ENCODE measurements at places on chromosomes 2 and 18.

DNA sequence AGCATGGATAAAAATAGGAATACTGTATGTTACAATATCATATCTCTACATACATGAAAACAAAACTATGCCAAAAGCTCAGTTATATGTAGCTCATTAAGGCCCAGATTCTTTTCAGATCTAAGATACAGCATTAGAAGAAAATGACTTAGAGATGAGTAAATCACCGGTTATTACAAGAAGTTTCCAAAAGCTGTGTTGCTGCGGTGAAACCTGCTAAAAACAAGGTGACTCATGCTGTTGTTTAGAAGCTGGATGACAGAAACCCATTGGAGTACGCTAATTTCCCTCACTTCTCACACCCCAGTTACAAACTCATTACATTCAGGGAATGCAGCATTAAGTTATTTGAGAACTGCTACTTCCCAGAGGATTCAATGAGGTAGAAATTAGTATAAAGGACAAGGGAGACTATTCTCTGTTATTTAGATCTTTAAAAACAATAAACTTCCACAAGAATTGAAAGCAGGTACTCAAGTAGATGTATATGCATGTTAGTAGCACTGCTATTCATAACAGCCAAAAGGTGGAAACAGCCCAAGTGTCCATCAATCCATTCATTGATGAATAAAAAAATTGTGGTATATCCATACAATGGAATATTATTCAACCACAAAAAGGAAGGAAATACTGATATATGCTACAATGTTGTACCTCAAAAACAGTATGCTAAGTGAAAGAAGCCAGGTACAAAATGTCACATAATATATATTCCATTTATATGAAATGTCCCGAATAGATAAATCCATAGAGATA, 32.6 kb downstream of the RBKS start:
- no peak for DNase-seq

GRCh38 chr2:7333960-7334493, 416.8 kb downstream of the RNF144A start:
- DNase-seq: no peak

DNA sequence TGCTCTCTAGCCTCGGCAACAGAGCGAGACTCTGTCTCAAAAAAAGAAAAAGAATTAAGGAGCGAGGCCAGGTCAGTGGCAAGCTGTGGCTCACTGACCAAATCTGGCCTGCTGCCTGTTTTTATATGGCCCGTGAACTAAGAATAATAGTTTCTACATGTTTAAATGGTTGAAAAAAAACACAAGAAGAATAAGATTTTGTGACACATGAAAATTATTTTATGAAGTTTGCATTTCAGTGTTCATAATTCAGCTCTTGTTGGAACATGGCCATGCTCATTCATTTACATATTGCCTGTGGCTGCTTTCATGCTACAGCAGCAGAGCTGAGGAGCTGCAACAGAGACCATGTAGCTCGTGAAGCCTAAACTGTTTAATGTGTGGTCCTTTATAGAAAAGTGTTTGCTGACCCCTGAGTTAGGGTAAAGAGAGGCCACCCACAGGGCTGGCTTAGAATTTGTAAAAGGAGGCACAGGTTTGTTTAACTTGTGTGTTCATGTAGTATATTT, 59.5 kb downstream of the MFSD6 start:
- DNase-seq: no peak

- no peak for DNase-seq
These were observed 1344.4 kb upstream of the CELF4 start for GRCh38 chr18:38909972-38910371.

- peak; percentile 27 for DNase-seq
These were observed 32.6 kb upstream of the SPAG16 start for GRCh38 chr2:213251618-213252017.

DNA sequence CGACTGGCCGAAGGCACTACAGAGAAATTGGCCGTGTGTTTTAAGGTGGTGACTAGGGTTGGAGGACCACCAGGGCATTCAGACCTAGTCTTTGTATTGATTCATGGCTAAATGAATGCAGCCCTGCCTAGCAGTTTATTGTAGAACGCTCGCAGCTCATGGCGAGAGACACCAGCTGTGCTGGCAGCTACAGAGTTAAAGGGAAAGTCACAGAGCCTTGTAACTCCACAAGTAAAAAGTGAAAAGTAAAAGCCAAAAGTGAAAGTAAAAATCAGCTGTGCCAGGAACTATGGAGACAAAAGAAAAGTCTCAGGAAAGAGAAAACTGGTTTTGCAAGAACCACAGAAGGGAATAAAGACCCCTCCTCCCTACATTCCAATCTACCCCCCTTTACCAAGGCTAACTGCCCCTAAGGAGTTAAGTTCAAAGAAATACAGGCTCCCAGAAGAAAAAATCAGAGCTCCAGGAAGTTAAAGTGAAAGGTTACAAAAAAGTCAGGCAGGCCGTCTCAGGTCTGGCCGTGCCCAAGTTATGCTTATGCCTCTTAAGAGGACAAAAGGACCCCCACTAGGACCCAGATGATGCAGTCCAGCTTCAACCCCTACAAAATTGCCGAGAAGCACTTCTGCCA, 46.4 kb upstream of the SELENOI start:
- no peak for DNase-seq

DNA sequence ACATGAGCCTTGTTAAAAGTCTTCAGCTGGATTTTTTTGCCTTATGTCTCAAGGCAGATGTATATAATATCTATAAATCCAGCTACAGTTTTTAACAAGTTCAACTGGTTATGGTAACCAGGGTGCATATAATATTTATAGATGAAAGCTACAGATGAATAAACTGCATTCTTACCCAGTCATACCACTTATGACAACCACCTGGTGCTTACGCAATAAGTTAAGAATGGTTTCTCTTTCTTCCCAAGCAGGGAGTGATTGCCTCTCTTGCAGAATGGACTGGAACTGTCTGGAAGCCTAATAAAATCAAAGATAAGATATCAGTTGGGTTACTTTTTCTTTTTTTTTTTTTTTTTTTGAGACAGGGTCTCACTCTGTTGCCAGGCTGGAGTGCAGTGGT, 19.6 kb downstream of the DHX57 start:
- DNase-seq: no peak

- DNase-seq: no peak
These were observed 108.6 kb upstream of the CWC22 start for GRCh38 chr2:180115675-180116074.

- DNase-seq: peak; percentile 49
These were observed 28.4 kb upstream of the GTF2A1L start for GRCh38 chr2:48589170-48589767.

- DNase-seq: no peak
These were observed 411.0 kb upstream of the GYPC start for GRCh38 chr2:126244937-126245336.

DNA sequence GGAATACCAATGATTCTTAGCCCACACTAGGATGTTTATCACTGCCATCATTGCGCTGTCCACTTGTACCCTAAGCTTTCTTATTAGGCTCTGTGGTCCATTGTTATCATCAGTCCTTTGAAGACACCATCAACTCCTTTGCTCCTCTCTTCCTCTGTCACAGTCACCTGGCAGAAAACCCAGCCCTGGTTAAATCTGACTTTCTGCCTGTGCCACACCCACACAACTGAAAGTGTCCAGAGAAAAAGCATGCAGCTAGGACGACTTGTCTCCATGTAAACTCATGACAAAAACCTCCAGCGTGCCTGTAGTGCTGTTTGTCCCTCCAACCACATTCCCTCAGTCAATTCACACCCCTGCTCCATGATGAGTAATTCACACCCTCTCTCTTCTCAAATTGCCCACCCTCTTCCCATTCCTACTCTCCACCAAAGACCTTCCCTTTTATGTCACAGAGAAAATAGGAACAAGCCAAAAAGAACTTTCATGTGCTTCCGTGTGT, 297.4 kb upstream of the MGAT5 start:
- no peak for DNase-seq

DNA sequence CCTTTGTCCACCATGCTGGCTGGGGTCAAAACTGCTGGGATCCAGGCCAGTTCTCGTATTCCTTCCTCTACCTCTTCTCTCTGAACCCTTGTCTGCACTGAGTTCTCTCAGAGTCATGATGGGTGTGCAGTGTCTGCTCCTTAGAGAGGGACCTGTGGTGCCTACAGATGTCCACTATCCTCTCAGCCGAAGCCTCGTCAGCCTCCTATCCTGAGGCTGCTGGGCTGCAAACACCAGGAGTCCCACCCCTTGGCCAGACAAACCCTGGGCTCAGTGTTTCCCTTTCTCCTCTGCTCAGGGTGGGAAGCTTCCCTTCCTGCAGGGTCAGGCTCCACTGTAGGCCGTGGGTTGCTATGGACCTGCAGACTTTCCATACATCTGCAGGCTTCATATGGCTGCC, 2.3 kb downstream of the INPP5D start:
- DNase-seq: no peak

- no peak for DNase-seq
These were observed 5.4 kb downstream of the MPPE1 start for GRCh38 chr18:11902522-11903292.

DNA sequence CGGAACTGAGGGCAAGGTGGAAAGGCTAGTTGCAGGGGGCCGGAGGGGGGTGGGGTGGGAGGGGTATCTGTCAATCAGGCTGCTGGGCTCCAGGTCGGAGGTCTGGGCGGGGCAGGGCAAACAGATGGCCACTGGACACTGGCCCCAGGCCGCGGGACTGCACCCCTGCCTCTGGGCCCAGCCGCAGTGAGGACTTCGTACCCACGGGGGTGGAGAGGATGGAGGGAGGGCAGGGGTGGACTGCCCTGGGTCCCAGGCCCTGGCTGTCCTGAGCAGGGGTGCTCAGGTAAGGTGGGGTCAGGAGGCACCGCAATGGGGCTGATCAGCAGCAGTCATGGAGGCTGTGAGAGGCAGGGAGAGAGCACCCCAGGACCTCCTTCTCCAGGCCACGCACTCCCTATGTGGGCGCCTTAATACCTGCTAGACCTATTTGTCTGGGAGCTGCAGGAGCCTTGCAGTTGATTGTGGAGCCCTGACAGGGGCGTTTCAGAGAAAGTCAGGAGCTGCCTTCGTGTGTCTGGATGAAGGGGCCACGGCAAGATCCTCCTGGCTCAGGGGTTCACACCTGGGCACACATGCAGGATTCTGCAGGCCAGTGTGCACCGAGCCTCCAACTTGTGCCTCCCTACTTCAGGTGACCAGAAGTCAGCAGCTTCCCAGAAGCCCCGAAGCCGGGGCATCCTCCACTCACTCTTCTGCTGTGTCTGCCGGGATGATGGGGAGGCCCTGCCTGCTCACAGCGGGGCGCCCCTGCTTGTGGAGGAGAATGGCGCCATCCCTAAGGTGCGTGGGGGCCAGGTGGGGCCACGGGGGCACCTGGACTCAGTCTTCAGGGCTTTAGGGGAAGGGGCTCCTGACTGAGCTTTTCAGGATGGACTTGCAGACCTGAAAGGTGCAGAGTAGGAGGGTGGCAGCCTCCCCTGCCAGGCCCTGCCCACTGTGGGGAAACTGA, 1.5 kb downstream of the CTDSP1 start:
- no peak for DNase-seq

- no peak for DNase-seq
These were observed 381.9 kb downstream of the KCNJ3 start for GRCh38 chr2:155080373-155080772.

DNA sequence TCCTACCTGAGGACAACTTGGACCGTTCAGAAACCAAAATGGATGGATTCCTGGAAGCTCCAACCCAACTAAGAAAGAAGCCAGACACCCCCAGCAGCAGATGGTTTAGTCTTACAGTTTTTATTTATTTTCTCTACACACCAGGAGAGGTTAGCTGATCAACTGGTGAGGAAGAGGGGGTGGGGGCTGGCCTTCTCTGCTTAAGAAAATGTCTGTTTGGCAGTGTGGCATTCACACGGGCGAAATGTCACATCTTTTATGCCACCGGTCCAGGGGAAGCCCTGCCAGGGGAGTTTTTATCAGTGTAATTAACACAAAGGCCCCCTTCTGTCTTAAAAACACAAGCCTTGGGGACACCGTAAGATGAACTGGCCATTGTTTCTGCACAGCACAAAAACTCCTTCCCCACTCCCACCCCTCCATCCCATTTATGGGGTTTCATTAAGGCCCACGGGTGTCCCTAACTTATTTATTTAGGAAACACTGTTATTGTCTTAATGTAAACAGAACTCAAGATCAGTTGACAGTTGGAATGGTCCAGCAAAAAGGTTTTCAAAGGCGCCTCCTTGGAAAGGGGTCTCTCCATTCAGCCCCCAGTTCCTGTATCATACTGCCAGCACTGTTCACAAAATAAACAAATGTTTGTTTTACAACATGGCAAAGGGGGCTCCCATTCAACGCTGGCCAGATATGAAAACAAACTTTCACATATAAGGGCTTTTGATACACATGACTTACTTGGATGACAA, 217.0 kb downstream of the C1D start:
- DNase-seq: no peak

DNA sequence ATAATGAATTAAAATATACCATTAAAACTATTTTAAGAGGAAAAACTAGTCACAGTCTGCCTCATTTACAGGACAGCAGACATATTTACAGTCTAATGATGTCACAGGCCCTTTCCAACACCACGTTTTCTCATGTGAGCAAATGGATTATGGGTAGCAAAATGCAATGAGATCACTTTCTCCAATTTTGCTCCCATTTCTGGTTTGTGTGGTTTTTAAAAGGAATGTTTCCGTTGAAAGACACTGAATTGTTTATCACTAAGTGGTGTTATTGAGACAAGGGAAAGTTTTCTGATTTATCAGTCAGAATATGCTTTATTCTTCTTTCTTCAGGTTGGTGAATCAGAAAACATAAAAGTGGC, 11.4 kb upstream of the NR4A2 start:
- DNase-seq: no peak

DNA sequence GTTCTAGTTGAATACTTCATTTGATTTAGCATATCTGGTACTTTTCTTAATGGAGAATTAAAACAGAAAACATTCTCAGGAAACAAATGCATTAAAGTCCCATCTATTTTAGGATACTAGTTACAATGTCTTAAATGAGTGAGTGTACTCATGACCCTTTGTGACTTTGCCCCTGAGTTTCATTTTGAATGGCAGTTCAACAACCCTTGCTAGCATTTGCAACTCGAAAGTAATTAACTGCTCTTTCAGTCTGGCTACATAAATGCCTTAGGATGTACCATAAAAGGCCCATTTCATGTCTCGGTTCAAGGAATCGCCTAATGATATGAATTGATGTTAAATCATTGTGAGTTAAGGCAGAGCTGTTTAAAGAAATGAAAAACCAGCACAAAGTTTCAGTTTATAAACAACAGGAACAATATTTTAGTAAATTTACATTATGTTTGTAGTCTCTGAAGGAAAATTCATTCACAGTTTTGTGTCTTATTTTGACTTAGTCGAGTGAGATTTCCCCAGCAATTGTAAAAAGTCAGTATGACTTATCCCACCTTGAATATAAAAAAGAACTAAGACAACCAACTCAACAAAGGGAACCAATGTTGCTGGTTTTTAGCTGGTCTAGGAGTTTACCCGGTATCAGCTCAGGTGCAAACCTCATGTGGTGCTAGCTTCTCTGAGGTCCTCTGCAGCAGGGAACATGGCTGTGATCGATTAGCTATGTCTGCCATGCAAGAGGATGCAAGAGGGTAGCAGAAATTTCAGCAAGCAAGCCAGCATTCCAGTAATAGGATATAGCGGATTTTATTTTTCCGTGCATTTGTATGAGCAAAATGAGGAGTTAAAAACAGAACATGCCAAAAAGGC, 386.2 kb downstream of the PTPRM start:
- DNase-seq: no peak

GRCh38 chr2:185998562-185999070, 260.0 kb downstream of the FSIP2 start:
- no peak for DNase-seq

GRCh38 chr2:119760237-119760955, 674 bp downstream of the PTPN4 start:
- no peak for DNase-seq

- no peak for DNase-seq
These were observed 82.9 kb downstream of the SMIM21 start for GRCh38 chr18:75344615-75345014.

- no peak for DNase-seq
These were observed 6.7 kb downstream of the PTPRN start for GRCh38 chr2:219302412-219302968.

All from cerebellum (tissue), 4 donors.